NCI-H1048 (cell line): ENCODE measurements at places on chromosomes 4 and X.

DNA sequence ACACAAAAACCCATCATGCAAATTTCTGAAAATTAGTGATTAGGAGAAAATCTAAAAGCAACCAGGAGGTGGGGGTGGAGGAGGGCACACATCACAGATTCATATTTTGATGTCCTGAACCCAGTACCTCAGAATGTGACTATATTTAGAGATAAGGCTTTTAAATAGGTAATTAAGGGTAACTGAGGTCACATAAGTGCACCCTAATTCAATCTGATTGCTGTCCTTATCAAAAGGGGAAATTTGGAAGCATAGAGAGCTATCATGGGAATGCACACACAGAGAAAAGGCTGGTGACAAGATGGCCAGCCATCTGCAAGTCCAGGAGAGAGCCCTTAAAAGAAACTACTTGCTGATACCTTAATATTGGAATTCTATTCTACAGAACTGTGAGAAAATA lies 281.8 kb upstream of the UGT8 start:
- DNase-seq: no peak

DNA sequence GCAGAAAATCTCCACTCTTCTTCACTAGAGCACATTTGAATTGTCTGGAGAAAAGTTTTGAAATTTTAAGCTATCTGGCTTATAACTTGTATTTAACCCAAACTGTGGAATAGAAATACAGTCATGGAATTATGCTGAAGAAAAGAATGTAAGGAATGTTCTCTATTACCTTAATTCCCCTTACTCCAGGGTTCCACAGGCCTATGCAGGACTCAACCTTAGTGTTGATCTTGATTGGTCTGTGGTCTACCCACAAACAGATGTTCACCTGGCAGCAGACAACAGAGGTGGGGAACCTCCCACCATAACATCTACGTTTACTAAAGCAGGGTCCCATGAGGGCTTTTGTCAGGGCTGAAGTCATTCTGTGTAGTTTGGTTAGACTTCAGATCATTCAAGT lies 189.3 kb upstream of the GPRIN3 start:
- DNase-seq: no peak

DNA sequence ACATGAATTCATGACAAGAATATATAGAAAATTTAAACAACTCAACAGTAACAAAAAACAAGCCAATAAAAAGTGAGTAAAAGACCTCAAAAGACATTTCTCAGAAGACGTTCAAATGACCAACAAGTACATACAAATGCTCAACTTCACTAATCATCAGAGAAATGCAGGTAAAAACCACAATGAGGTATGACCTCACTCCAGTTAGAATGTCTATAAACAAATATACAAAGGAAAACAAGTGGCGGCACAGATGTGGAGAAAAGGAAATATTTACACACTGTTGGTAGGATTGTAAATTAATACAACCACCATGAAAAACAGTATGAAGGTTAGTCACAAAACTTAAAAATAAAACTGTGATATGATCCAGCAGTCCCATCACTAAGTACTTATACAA lies 1033.1 kb downstream of the RAPGEF2 start:
- DNase-seq: no peak

DNA sequence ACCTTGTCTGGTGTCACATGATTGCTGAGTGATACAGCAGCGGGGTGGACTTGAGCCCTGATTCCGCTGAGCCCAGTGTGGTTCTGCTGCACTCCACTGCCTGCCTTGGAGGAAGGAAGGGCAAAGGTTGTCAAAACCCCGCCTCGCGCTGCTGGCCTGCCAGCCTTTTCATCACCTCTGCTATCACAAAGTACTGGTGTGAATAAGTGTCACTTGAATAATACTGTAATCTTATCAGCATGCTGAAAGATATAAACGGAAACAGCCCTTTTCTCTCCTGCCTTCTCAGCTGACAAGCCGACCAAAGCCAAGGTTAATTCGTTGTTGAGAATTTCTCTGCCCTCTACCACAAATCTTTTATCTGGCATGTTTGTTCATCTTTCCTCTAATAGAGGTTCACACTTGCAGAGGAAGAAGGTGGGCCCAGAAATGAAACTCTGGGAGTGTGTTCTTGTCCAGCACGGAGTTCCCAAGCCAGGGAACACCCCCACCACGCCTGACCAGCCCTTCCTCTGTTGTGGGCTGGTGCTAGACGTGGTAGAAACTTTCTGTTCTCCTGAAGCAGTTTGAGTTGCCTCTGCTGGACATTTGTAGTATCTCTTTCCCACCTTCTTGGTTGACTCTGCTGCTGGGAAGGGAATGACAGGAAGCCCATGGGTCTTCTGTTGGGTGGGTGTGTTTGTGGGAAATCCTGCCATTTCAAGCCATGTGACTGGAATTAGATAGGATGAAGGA lies 21.5 kb downstream of the FHDC1 start:
- DNase-seq: no peak

- DNase-seq: no peak
These were observed 82.9 kb downstream of the CAMK2D start for GRCh38 chr4:113678641-113679040.

GRCh38 chr4:133943081-133943480 lies 258.5 kb downstream of the PABPC4L start:
- no peak for DNase-seq

DNA sequence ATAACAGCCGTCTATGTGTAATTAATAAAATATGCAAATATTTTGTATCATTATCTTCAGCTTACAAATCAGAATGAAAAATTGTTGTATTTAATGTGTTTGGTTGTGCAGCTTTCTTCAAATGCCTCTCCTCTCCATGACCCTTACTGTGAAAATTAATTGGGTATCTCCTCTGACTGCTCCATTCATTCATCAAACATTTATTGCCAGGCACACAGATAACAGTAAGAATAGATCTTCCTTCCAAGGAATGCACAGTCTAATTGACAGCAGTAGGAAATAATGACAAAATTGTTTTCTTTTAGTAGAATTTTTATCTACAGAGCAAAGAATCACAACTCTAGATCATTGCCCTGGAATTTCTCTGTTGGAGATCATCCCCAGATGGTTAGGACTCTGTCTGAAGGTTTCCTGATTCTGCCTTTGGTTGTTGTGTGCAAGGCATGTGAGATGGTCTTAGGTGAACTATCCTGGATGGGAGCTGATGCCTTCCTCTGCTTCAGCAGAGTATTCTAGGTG lies 395.0 kb upstream of the FAT1 start:
- DNase-seq: no peak

DNA sequence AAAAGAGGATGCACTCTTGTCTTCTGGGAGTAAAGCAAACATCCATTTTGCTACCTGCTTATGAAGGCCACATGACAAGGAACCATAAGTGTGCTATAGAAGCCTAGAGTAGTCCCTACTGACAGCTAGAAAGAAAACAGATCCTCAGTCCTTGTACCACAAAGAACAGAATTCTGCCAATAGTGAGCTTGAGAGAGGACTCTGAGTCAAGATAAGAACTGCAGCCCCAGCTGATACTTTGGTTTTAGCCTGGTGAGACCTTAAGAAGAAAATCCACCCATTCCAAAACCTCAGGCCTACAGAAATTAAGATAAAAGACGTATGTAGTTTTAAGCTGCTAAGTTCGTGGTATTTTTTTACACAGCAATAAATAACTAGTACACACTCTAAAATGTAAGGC lies 914.6 kb downstream of the PCDH19 start:
- DNase-seq: no peak

GRCh38 chr4:68433582-68433981 lies 13.7 kb upstream of the TMPRSS11E start:
- no peak for DNase-seq

- no peak for DNase-seq
These were observed 130.8 kb downstream of the PPARGC1A start for GRCh38 chr4:23759066-23759465.

GRCh38 chr4:145709843-145710242 lies 29.9 kb downstream of the C4orf51 start:
- DNase-seq: no peak

DNA sequence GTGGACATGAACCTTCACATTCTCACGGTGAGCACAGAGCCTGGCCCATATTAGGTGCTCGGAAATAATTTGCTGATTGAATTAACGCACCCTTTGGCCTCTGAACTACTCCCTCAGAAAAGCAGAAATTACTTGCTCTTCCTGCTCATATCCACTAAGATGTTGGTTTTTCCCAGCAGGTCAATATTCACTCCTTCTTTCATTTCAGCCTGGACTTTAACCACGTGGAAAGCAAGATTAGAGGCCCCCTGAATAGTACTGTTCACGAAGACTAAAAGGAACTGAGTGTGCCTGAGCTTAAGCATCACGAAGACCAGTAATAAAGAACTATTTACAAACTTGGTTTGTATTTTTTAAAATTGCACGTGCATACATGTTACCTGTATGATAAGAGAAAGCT lies 9.9 kb downstream of the MTNR1A start:
- DNase-seq: no peak

GRCh38 chr4:87391576-87392054 lies 627 bp upstream of the HSD17B11 start:
- DNase-seq: no peak
